ENCODE measurements at places on chromosomes 5 and 9.

DNA sequence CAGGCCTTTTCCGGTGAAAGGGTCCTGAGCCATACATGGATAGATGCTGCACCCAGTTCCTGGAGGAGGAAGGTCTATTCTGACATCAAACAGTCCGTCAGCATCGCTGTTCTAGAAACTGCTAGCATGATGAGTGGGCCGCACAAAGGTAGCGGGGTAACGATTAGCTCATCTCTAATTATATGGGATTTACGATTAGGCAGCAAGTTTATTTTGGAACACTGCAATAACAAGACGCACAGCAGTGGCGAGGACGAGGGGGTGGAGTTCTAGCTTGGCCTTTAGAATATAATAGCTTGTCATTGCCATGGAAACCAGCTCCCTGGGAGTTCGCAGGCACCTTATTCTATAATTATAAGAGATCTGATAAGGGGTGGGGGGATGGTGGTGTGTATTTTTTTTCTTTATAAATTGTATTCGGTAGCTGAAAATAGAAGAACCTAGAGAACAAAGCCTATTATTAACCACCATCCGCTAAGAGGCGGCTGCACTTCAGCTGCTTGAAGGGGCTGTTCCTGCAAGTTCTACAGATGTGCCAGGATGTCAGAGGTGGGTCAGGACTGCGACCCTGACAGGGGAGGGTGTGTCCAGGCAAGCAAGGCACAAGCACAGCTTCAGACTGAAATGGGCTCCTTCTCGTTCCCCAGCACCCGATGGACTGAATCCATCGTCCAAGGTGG, 311.0 kb downstream of the AGTPBP1 start:
- DNase-seq: no peak

GRCh38 chr5:74993743-74994142, 58.6 kb downstream of the GCNT4 start:
- no peak for DNase-seq

- DNase-seq: no peak
Measured at GRCh38 chr9:137217276-137218211, 4.5 kb downstream of the RNF208 start.

GRCh38 chr5:96297867-96298266, 135.2 kb downstream of the PCSK1 start:
- DNase-seq: no peak

GRCh38 chr5:120638449-120638848, 174.3 kb downstream of the PRR16 start:
- DNase-seq: no peak

GRCh38 chr9:135488527-135488926, 8.9 kb downstream of the PPP1R26 start:
- no peak for DNase-seq

GRCh38 chr5:157175071-157175612, 5.5 kb upstream of the ITK start:
- no peak for DNase-seq

- DNase-seq: no peak
Measured at GRCh38 chr9:87197349-87198130, 250.2 kb upstream of the GAS1 start.

DNA sequence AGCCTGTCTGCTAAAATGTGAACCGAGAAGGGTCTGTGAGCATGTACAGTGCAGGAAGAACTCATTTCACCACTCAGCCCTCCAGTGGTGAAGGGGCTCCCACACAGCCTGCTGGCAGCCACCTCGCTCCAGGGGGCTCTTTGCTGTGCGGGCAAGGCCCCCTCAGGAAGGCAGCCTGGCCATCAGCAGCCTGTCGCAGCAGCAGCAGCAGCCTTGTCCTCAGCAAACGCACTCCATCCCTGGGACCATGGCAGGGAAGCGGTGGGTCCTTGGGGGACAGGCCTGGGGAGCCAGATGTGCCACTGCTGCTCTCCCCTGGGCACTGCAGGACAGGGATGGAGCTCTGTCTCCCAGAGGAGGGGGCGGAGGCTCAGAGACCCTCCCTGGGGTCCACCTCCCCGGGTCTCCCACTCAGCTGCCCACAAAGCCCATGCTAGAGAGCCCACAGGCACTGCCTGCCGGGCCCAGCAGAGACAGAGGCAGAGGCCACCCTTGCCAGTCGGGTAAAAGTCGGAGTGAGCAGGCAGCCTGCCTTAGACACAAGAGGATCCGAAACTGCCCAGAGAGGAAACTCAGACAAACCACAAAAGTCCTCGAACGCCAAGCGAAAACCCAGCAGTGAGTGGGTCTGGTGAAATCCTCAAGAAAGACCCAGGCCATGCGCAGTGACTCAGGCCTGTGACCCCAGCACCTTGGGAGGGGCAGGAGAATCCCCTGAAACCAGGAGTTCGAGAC, 8.0 kb downstream of the BRD3 start:
- no peak for DNase-seq

DNA sequence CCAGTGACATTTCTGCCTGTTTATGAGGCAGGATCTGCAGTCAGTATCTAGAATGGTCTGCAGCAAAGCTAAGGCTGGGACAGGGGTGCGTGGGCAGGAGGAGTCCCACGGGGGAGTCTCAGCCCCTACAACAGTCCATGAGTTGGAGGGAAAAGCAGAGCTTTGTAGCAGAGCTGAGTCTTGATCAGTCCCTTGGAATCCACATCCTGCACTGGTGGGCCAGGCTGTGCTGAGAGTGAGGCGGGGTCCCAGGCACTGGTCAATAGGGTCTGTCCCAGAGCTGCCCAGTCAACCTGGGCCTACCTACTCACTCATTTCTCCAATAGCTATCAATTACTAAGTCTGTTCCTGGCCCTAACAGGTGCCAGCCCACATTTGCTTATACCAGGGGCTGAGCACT, 5.9 kb downstream of the ACSL6 start:
- no peak for DNase-seq

DNA sequence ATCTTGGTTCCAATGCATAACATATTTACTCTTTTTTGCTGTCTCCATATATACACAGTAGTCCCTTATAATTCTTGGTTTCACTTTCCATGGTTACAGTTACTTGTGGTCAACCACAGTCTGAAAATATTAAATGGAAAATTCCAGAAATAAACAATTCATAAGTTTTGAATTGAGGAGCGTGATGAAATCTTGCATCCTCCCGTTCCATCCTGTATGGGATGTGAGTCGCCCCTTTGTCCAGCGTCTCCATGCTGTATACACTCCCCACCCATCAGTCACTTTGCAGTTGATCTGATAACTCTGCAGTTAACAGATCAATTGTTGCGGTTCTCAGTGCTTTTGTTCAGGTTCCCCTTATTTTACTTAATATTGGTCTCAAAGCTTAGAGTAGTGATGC, 11.5 kb upstream of the FAF2 start:
- no peak for DNase-seq

GRCh38 chr5:68771732-68772131, 322.1 kb upstream of the SLC30A5 start:
- no peak for DNase-seq

DNA sequence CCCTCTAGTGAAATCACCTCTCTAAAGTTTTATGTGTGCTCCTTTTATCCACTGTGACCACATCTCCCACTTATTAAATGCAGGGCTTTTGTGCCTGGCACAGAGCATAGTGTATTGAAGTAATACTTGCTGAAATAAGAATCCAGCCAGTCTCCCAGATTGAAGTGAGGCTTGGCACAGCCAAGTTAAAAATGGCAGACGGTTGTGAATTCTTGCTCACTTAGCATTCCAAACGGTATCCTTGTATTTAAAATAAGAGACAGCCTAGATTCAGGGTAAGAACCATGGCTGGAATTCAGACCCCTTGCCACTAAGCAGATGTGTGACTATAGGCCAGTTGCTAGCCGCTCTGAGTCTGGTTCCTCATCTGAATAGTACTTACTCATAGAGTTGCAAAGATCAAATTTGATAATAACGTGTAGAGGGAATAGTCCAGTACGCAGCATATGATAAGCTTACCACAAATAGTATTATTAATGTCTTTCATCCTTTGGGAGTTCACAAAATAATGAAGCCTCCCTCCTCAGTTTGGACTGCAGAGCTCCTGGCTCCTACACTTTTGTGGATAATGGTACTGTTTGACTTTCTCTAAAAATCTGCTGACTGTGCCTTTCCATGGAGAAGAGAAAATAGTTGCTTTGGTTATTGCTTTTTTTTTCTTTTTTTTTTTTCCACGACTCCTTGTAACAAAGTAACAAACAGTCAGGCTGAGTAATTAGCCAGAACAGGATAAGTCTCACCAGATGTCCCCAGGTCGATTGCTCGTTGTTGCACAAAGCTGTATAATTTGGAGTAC, 51.5 kb downstream of the FGF1 start:
- DNase-seq: no peak

DNA sequence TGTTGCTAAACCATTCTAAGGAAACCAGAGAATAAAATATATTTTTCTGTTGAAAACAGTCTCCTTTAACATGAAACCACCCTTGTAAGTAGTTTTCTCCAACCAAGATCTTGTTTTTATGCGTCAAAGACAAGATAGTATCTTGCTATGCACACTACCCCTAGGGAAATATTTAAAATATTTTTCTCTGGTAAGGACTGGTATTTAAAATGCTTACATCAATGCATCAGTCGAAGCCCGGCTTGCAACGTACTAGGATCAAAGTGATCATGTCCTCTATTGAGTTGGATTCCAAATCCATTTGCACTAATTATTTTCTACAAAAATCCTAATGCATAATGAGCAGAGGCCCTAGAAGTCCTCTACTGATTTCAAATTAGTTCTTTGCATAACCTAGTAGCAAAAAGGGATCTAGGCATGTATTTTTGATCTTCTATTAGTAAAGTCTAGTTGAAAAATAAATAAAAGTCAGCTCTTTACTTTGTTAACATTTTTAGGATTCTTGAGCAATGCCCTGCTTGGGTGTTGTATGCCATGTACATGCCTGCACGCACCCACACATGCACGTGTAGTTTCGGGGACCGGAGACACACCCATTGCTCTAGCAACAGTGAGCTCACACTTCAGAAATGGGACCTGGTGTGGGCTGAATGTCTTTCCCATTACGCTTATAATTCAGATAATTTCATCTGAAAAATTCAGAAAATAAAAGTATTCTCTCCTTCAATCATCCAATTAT, 165.0 kb upstream of the GPR151 start:
- DNase-seq: no peak

DNA sequence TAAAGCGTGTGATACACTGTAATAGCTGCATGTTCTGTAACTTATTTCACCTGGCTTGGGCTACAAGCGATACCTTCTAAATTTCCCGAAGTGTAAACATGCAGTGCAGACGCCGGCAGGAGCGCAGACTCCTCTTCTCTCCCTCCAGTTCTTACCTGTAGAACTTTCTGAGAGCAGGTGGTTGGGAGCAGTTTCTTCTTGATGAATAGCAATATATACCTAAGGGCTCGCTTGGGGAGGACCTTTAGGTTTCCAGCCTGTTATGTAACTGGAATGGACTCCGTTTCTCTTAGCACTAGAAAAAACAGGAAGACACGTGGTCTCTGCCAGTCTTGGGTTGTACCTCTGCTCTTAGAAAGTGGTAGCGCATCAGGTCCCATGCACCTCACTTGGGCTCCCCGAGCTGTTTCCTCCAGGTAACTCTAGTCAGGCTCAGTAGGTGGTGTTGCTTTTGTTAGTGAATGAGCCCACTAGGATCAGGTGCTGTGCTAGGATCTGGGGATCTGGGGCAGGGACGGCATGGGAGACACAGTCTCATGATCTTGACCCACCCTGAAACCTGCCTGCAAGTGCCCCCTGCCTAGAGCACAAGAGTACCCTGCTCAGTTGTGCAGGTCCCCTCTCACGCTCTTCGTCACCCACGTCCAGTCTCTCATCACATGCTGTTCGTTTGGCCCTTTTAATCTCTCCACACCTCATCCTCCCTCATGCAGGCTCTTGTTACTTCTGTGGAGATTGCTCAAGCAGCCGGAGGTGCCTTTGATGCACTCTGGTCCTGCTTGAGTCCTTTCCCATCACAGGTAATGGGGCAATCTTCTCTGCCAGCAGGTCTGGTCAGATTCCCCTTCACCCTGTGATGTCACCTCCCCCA, 2.8 kb downstream of the TENT4A start:
- DNase-seq: no peak

DNA sequence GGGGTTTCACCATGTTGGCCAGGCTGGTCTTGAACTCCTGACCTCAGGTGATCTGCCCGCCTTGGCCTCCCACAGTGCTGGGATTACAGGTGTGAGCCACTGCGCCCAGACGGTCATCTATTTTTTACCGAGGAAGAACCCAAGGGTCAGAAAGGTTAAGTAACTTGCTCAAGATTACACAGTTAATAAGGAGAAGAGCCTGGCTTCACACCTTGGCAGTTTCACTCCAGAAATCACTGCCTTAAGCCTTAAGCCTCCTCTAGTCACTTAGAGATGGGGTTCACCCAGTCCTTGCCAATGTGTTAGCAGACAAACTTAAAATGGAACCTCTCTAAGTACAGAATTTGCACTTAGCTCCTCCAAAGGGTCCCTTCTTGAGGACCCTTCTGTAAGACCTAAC, 116.3 kb downstream of the PTTG1 start:
- no peak for DNase-seq

- DNase-seq: no peak
Measured at GRCh38 chr5:84382363-84383295, 2.1 kb downstream of the EDIL3 start.
